ENCODE measurements at places on chromosomes 2 and 18.

GRCh38 chr2:68157002-68157401 is 686 bp upstream of the PNO1 start:
- DNase-seq: no peak

- no peak for DNase-seq
Measured at GRCh38 chr18:51884039-51884438, 456.0 kb upstream of the DCC start.

- peak; percentile 26 for DNase-seq
Measured at GRCh38 chr2:36455011-36455410, 99.4 kb downstream of the CRIM1 start.

DNA sequence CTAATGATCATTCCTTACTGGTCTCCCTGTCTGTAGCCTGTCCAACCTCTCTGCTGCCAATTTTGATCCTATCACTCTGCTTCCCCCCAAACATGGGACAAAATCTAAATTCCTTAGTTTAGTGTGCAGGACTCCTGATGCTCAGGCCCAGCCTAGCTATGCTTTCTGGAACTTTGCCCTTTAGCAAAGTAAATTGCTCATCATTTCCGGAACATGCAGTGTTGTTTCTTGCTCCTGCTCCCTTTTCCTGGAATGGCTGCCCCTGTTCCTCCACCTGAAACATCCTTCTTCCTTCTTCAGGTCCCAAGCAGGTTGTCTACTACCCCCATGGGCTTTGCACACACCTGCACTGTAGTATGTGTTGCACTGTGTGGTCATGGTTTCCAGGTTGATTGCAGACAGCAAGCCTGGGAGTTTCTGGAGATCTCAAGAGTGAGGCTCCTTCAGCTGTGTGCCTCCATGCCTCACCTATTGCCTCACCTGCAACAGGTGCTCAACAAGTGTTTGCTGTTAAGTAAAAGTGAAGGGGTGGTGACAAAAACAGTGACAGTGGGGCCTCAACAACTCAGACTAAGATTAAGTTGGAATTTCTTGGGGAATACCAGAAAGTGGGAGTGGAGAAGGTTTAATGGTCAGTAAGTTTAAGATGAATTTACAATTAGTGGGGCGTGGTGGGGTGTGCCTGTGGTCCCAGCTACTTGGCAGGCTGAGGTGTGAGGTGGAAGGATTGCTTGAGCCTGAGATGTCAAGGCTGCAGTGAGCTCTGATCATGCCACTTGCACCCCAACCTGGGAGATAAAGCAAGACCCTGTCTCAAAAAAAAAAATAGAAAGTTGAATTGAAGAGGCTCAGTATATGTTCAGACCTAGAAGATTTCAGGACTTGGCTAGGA is 120.0 kb downstream of the DNAH6 start:
- no peak for DNase-seq

DNA sequence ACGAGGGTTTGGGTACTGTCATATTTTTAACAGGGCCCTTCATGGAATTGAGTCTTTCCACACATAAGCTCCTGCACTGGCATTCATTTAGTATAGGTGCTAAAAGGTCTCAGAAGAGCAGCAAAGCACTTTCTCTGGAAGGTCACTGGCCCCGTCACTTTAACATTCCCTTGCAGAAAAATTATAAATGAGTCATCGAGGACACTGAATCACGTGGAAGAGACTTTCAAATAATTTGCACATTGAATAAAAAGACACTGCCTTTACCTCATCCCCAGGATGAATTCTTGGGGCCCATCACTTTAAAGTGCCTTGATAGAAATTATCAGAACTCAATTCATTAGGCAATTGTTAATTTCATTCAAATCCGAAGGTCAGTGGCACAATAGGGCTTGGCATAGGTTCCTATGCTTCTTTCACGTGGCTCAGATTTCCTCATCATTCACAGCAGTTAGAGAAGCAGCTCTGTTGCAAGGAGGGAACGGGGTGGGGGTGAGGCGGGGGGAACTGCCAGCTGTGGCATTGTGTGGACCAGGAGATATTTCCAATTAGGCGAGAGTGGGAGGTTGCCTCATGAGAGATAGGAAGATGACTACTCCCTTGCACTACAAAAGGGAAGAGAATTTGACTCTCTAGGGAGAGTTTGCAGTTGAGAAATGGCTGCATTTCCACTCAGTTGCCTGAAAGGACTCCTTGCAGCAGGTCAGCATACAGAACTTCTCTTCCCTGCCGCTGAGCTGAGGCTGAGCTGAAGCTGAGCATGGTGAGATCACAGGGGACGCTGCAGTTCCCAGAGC is 86.3 kb upstream of the NPAS2 start:
- no peak for DNase-seq

DNA sequence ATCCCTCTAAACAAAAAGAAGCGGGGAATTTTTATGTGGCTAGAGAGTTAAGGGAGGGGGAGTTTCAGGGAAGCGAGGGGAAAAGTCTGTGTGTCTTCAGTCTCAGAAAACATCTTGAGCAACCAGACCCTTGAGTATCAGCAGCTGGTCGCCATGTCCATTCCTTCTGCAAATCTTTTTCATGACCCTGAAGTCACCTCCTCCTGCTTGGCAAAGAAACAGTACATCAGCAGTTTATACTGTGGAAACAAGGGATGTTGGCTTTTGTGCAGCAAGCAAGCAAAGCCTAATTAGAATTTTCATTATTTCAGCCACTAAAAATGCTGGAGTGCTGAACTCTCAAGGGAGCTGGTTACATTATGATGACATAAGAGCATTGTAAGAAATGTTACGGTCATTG is 187.4 kb upstream of the SLC8A1 start:
- no peak for DNase-seq

DNA sequence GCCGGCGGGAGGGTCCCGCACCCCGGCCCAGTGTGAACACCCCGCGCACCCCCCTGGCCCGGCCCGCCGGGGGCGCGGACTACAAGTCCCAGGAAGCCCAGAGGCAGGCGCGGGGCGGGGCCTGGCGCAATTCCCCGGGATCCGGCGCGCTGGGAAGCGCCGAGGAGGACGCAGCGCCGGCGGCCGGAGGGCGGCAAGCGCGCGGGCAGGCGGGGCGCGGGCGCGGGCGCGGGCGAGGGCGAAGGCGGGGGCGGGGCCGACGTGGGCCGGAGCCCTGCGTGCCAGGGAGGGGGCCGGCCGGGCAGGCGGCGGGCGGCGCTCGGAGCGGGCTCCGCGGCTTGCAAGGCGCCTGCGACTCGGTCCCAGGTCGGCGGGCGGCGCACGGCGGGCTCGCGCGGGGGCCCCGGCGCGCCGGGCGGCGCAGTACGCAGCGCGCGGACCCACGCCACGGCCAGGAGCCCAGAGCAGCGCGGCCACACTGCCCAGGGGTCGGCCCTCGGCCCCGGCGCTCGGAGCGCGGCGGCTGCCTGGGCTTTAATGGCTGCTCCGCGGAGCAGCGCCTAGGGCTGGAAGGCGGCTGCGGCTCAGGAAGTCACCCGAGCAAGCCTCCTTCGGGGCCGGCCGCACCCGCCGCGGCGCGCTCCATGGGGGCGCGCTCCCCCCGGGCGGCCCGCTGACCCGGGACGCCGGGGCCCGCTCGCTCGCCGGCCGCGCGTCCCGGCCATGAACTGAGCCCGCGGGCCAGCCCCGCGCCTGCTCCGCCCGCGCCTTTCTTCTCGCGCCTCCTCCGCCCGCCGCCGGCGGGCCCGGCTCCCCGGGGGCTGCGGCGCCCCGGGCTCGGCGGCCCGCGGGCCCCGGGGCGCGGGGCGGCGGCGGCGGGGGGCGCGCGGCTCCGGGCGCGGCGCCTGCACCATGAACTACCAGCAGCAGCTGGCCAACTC is at the start of gene AGAP1:
AGAP1 (plus strand) TSS at position 269 of the 941 bp plus-strand sequence.
- peak; percentile 78 for DNase-seq

- no peak for DNase-seq
Measured at GRCh38 chr2:60299179-60299578, 254.3 kb downstream of the BCL11A start.

- DNase-seq: peak; percentile 63
Measured at GRCh38 chr2:119694845-119695521, 16.0 kb downstream of the TMEM177 start.

- DNase-seq: peak; percentile 97
Measured at GRCh38 chr2:152421521-152422370, 86.8 kb downstream of the FMNL2 start.

All from kidney glomerular epithelial cell (primary cell).